Activated CD4-positive, alpha-beta T cell treated with anti-CD3 and anti-CD28 coated beads, Interleukin-2, amount 50 U/mL, for 48 hours (primary cell): ENCODE measurements at places on chromosomes 1 and 21.

DNA sequence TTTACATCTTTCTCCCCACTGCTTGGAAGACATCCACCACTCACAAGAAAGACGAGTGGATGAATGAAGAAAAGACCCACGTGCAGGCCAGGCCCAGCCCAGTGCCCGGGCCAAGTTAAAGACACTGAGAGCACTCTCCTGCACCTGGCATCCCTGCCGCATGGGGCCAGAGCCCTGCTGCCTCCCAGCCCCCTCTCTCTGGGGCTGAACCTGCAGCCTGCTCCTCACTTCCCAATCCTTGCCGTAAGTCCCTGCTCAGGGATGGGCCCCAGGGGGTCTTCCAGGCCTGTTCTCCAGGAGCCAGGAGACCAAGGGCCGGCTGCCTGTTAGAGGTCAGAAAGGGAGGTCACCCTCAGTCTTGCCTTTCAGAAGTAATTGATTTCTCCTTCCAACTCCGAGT, 168.5 kb upstream of the ZC3H12A start:
- no peak for DNase-seq

DNA sequence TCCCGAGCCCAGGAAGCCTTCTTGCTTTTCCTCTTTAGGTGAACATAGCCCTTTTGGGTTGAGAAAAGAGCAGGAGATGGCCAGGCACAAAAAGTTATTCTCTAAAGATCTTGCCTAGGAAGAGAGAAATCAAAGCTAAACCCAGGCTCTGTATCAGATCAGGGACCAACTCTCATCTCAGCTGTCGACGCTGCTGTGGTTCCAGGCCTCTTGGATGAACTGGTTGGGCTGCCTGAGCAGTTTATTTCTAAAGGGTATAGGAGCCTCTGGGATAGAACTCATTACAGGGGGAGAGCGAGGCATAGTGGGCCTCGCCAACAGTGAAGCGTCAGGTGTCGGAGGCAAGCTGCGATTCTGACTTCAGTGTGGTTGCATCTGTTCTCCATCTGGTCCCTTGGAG, 82.6 kb upstream of the F3 start:
- no peak for DNase-seq

DNA sequence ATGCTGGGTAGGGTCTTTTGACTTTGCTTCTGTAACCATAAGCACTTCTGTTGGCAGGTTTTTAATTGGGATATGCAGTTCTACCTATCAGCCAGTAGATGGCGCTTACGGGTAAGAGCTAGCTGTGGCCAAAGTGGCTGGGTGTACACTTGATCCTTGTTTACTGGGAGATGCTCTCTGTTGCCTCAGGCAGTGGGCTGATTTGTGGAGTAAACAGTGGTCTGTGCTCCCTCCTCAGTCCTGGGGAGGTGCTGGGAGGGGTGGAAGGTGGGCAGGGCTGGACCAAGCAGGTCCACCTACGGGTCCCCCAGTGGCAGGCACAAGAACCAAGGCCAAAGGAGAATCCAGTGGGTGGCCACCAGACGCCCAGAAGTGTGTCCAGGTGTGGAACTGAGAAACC, 43.4 kb downstream of the RALGPS2 start:
- DNase-seq, result peak; percentile 3

GRCh38 chr1:91777630-91778300, 108.2 kb downstream of the TGFBR3 start:
- no peak for DNase-seq

DNA sequence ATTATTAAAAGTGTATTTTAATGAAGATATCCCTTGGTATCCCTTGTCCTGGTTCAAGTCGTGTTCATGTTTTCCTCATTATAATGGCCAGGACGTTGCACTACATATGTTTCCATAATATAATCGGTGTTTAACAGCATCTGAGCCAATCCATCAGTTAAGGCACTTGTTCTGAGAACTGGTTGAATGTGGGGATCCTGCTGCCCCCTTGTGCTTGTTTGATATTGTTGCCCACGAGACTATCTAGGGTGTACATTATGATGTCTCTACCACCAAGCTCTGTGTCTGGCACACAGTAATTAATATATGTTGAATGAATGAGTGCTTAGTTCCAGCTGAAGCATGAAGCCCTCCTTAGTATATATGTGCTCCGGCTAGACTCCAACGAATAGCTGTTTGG, 193.0 kb downstream of the CACNA1E start:
- no peak for DNase-seq

GRCh38 chr21:22536509-22536908, 1538.3 kb downstream of the NCAM2 start:
- no peak for DNase-seq

GRCh38 chr1:157963713-157964112, 29.7 kb upstream of the KIRREL1 start:
- DNase-seq, result peak; percentile 66

DNA sequence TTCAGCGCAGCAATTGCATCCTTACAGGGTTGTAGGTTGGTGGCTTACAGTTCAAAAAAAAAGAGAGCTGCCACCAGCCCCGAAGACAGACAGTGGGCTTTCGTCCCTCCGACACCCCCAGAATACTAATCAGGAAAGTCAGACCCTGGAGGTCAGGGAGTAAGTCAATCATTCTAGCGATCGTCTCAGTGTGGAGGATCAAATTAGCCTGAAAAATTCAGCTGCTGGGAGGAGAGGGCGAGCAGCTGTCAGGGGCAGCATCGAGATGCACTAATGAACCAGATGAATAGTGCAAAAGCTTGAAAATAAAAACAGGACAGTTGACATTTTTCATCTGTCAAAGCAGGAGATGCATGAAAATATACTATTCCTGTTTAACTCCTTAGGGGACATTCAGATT, 138.4 kb downstream of the NEK7 start:
- DNase-seq, result no peak

GRCh38 chr21:40208948-40209345, 341.7 kb downstream of the PCP4 start:
- no peak for DNase-seq

DNA sequence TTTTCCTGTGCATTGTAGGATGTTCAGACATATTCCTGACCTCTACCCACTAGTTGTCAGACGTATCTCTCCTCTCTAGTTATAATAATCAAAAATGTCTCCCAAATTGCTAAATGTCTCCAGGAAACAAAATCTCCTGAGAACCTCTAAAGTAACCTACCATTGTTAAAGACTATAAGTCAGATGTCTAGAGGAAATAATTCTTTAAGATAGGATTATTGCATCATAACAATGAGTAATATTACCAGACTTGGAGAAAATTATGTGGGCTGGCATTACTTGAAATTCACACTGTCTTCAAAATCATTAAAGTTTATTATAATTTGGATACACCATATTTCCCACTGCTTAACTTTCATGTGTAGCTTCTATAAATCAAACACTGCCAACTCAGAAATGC, 643.0 kb upstream of the ADGRL2 start:
- DNase-seq, result no peak

GRCh38 chr21:42097860-42098454, 26.8 kb downstream of the UMODL1 start:
- no peak for DNase-seq

DNA sequence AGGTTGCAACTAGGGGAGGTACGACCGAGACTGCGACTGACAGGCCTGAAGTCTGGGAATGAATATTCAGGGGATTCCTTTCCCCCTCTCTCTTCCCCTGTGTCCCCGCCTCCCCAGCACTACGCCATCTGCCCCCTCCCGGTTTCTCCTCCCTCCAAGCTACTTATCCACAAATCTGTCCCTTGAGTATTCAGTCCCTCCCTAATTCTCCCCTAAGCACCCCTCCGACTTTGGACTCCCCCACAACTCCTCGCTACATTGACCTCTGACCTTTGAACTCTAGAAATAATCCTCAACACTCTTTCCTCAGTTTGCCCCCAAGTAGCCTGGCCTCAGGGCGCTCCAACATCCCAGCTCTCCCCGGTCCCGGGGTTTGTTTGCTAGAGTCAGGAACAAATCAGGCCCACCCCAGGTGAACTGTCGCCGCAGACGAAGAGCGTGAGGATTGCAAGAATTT, 393 bp downstream of the LYSMD1 start:
- peak; percentile 30 for DNase-seq

- no peak for DNase-seq
Observed at GRCh38 chr1:53639996-53640700, 98.8 kb downstream of the GLIS1 start.

DNA sequence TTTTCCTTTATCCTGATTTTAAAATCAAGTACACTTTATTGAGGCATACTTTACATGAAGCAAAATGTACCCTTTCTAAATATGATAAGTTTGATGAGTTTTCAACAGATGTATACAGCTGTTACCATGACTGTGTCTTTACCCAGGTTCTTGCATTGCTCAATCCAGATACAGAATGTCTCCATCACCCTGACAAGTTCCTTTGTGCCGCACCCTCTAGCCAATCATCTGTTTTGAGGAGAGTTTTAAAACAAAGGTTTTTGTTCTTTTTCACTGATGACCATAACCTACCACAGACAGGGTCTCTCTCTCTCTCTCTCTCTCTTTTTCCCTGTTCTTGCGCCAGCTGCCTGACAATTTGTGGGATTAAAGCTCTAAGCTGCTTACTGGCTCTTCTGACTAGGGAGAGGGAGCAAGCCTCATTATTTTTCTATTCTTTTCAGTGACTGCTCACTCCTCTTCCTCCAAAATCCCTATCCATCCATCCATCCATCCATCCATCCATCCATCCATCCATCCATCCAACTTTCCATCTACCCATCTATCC, 1.2 kb upstream of the KCNE1 start:
- DNase-seq, result no peak

- DNase-seq, result no peak
Observed at GRCh38 chr1:234586892-234587485, 23.0 kb downstream of the IRF2BP2 start.
